ENCODE measurements at places on chromosomes 2 and 18. TPM values are rescaled to one million over a fixed set of nuclear protein-coding genes. Genes with fewer than 3 reads are reported as not detected.

The IL1F10 gene
- total RNA-seq: not detected

The MEP1B gene
- total RNA-seq: not detected

GRCh38 chr18:23212161-23212560 lies 76.9 kb downstream of the CABLES1 start:
- DNase-seq: no peak

The PLCL1 gene
- total RNA-seq: 93.3 TPM

All from Right ventricle myocardium superior (tissue), 1 donor.